ENCODE measurements at places on chromosomes 7 and 10.

GRCh38 chr7:25098096-25099046, 26.7 kb downstream of the CYCS start:
- DNase-seq: peak; percentile 60

- no peak for DNase-seq
Observed at GRCh38 chr10:44933451-44934321, 22.5 kb downstream of the TMEM72 start.

GRCh38 chr10:92173996-92174395, 116.9 kb downstream of the CPEB3 start:
- no peak for DNase-seq

- DNase-seq: peak; percentile 44
Observed at GRCh38 chr7:151244196-151244840, 4.2 kb downstream of the SMARCD3 start.

- no peak for DNase-seq
Observed at GRCh38 chr7:126790763-126791162, 462.0 kb downstream of the GRM8 start.

DNA sequence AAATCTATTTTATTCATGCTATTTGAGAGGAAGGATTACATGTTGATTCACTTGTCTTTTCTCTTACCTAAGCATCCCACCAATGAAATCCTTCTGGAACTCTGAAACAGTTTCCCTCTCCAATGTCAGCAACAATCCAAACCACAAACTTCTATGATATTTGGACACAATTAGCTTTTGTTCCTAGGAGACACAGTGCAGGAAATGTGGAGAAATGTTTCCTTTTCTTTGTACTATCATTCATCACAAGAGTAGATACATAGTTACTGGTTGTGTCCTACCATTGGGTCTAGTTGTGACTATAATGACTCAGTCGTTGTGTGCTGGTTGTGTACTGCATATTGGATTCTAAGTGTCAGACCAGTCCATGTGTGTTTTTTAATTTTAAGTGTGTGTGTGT, 156.8 kb upstream of the MAGI2 start:
- DNase-seq: no peak

- DNase-seq: no peak
Observed at GRCh38 chr7:96188591-96188991, 133.3 kb downstream of the SLC25A13 start.

- DNase-seq: no peak
Observed at GRCh38 chr10:89653410-89653869, 8.4 kb upstream of the PANK1 start.

- DNase-seq: peak; percentile 3
Observed at GRCh38 chr7:87475359-87476178, at the start of gene ABCB4. ABCB4 (minus strand) TSS chr7:87475680; CDS start chr7:87475465, 215 bp downstream.

- DNase-seq: no peak
Observed at GRCh38 chr7:105178928-105179541, 165.0 kb downstream of the KMT2E start.

GRCh38 chr7:89661876-89662275, 492.4 kb upstream of the STEAP1 start:
- no peak for DNase-seq

GRCh38 chr7:5406957-5407945, 16.4 kb downstream of the TNRC18 start:
- no peak for DNase-seq

DNA sequence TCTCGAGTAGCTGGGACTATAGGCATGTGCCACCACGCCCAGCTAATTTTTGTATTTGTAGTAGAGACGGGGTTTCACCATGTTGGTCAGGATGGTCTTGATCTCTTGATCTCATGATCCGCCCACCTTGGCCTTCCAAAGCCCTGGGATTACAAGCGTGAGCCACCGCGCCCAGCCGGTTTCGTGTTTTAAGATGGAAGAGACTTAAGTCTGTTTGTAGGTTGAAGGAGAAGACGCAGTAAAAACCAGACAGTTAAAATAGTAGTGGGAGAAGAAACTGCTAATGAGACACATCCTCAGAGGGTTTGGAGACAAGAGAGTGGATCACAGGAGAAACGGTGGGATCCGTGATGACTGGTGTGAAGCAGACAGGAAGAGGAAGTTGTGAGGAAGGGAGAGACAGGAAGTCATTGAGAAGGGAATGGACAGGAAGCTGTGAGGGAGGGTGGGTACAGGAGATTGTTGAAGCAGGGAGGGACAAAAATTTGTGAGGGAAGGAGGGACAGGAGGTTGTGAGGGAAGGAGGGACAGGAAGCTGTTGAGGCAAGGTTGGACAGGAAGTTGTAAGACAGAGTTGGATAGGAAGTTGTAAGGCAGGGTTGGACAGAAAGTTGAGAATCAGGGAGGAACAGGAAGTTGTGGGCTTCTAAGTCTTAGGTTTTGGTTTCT, 115.5 kb downstream of the WDFY4 start:
- DNase-seq: peak; percentile 38

DNA sequence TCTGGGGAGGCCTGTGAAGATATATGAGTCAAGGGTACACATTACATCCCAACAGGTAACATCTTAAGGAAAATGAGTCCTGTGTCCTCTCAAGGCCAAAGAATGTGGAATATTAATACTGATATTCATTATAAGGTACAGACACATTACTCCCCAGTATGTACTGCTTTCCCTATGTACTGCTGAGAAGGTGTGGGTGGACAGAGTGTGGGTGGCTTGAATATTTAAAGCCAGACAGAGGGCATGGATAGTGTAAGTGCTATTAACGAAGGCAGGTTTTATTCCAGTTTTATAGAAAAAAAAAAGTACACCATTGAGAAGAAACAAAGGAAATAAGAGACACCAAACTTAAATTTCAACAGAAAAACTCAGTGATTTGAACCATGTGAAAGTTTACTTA, 1054.4 kb downstream of the XPNPEP1 start:
- DNase-seq: no peak

DNA sequence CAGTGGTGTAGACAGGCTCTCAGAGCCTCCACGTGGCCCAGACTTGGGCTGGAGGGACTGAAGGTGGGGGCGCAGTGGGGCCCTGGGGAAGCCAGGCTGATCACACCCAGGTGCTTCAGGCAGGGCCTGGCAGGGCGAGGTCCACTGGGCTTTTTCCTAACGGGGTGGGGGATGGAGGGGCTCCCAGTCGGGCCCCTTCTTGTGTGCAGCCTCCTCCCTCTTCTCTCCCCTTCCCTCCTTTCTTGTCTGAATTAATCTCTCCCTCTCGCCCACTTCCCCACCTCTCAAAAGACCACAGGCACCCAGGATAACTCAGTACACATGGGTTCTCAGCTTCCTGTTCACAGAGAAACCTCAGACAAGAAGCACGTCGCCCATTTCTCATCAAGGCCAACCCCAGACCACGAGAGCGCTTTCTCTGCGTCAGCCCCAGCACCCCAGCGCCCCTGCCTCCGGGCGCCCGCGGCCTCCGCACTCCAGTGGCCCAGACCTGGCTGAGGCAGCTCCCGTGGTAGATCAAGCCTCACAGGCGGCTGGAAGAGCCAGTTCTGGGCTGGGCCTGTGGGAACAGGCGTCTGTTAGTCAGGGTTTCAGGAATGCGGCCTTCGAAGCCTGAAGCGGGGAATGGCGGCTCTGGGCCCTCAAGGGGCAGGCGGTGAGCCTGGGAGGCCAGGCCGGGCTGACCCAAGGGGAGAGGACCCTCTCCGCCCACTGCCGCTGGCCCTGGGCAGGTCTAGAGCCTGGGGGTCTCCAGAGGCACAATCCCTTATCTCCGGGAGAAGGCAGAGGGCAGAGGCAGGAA, 50.6 kb downstream of the PWWP2B start:
- peak; percentile 85 for DNase-seq

DNA sequence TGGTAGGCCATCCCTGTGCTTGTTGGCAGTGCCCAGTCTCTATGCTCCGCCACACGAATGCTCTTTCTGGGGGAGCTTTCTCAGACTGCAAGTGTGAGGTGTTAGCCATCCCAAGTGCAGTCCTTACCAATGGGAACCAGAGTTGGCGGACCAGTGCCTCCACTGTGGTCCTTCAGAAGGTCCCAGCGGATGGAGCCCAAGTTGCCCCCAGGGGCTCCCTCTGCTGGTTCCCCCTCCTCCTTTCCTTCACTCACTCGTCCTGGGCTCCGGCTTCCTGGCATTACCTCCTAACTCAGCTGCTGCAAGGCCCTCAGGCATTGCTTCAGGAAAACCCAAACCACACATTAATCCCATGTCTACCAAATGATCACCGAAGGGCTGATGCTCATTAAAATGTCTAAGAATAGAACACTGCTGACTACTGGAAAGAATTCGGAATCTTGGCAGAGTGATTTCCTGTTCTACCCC, 139.8 kb downstream of the CUBN start:
- no peak for DNase-seq

GRCh38 chr7:47847207-47847606, 101.1 kb downstream of the PKD1L1 start:
- no peak for DNase-seq

DNA sequence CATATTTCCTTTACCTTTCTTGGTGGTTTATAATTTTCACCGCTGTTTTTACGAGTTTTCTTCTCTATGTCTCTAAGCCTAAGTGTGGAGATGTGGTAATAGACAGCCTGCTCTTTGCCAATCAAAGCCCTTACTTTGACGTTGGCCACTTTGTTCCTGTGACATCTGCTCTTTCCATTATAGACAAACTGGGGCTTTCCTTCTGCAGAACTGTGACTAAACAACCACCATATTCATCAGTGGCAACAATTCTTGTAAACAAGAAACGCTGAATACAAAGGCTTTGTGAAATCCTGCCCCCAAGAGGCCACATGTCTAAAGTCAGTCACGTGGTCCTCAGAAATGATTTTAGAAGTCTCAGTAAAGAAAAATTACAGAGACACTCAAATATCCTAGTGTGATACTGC, 59.6 kb upstream of the CAPZA2 start:
- DNase-seq: peak; percentile 28

- no peak for DNase-seq
Observed at GRCh38 chr7:6565655-6566054, 11.6 kb upstream of the ZDHHC4 start.

- DNase-seq: no peak
Observed at GRCh38 chr7:43569424-43569823, 13.5 kb upstream of the STK17A start.

DNA sequence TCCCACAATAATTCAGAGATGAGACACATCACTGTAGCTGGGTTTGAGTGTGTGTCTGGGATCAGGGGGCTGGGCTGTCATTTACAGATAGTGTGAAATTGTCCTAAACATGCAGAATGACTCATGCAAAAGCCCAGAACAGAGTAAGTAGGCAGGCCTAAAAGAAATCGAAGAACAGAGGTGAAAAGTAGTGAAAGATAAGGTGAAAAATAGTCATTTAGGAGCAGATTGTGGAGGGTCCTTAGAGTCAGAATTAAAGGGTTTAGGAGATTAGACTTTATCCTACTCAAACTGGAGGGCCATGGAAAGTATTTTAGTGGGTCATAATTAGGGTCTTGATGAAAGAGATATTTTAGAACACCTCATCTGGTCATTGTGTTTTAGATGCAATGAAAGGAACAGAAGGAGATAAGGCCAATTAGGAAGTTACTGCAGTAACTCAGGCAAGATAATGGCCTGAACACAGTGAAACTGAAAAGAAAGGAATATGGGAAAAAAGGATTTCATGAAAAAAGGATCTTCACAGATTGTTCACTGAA, 58.3 kb upstream of the NEBL start:
- DNase-seq: no peak

DNA sequence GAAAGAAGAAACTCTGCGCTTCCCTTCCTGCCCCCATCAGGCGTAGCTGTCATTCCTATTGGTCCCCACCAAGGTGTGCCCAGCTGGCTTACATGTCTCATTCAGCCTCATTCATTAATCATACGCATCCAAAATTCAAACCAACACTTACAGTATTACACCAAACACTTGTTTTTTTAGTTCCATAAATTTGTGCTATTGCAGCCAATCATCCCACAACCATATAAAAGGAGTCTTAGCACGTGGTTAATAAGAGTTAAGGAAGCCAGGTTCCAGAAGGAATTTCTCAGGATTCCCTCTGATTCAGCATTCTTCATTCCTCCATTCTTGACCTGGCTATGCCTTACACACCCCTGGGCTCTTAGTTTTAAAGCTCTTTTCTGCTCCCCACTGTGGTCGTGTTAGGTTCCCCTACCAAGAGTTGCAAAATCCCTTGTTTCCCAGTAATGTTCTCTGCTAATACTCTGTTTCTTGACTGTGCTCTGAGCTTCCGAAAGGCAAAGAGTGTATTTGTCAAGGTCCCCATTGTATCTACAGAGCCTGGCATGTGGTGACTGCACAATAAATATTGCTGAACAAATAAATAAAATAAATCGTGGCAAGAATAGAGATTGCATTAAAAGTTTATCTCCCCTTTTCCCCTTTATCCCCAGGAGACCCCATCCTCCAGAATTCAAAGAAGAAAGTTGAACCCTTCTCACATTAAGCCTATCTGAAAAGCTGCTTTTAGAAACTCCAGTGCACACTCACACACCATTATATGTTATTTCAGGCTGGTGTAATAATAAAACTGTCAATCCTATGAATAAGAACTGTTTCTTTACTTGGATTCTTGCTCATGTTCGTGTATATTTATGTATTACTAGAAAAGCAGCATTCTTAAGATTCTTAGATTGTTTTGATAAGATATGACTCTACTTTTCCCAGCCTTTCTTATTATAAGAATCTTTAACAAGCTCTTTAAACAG, 514.4 kb downstream of the INHBA start:
- DNase-seq: no peak

DNA sequence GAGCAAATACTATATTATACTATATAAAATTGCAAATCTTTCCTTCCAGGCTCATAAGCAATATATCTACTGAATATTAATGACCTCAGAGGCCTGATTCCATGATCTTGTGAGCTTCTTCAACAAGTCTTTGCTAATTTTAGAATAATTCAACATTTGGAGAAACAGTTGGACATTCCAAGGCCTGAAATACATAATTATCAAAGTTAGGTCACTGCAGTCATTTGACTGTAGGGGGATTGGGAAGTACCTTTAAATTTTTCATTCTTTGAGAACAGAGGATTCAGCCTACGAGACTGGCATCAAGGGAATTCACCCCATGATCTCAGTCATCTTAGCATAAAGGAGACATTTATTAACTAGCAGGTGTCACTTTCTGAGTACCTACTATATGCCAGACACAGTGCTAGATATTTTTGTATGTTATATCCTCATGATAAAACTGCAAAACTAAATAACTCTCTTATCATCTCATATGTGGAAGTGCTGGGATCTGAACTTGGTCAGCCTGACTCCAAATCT, 85.4 kb downstream of the DOCK4 start:
- no peak for DNase-seq

DNA sequence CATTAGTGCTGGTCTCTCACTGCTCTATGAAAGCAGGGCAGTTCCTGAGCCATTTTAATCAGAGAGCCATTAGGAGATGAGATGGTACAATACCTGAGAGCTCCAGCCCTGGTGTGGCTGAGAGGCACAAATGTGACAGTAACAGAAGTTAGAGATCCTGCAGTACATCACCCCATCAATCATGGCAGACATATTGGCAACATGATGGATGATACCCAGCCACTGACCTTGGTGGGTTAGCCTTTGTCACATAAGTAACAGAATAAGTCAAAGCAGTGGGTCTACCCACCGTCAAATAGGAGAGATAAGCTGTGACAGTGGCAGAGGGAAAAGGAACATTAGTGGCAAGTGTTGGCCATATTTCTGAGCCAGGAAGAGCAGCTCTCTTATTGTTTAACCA, 53.3 kb upstream of the NXPH1 start:
- DNase-seq: no peak
